ENCODE measurements at places on chromosomes 16 and 17.
A peak's percentile ranks its signal among the peaks of the same experiment; 100 is the strongest.

DNA sequence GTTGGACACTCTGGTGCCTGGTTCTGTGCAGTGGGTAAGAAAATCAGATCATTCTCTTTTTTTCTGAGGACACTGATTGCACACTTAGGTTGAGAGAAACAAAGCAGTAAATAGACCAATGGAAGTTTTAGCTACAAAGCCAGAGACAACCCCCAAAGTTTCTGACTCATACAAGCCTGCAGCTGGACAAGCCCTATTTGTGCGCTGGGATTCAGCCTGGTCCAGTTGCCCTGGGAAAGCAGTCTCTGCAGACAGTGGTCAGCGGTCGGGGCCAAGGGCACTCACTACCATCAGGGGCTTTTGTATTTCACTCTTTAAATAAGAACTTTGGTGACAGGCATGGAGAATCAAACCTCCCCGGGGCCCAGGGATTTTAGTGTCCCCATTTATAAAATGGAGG lies 6.0 kb upstream of the RHBDL3 start:
- no peak for DNase-seq

DNA sequence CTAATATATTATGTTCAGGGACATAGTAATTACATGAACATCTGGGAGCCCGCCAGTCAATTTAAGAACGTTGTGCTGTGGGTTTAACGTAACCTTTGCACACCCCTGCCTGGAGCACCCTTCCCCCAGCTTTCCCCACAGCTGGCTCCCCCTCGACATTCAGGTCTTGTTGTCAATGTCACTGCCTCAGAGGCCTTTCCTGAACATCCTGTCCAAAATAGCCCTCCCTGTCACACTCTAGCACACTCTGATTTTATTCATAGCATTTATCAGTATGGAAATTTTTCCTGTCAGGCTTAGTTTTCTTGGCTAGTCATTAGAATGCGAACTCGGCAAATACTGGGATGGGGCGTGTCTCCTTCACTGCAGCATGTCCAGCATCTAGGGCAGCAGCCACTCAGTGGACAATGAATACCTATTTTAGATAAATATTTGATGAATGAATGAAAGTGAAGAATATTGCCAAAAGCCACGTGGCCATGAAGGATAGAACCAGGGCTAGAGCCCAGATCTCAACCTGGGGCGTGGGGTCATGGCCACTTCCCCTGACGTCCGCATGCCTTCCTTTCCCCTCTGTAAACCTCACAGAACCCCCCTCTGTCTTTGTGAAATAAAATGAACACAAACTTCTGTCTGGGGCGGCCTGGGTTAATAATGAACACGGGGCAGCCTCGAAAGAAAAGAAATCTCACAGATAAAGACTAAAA lies 10.5 kb downstream of the PIK3R6 start:
- DNase-seq = no peak

DNA sequence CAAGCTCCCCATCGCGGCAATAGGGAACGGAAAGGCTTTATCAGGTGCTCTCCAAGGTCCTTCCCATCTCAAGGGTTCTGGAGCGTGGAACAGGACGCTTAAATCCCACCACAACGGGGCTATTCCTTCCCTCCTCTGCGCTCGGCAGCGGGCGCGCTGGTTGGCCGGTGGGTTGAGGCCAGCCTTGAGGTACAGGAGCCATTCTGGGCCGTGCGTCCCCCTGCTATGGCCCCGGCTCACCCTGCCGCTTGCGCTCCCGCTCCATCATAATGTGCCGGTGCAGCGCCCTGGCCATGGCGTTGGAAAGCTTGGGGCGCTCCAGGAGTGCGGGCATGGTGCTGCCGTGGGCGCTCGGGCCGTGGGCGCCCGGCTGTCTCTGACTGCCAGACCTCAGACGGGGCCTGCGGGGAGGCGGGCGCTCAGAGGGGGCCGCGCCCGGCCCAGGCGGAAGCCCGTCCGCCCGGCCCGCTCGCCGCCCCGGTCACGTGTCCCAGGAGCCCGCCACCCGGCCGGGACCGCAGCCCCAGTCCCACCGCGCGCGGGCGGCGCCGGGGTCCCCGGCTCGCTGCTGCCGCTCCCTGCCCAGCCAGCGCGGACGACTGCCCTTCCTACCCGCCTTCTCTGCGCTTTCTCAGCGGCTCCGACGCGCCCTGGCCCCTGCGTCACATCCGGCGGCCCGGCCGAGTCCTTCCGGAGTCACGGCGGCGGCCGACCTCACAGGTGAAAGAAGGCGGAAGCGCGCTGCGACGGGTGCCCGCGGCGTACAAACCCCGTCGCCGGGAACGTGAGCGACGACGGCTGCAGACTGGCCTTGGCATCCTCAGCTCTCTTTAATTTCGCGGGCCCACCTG lies at the start of gene GPS2:
TSS of gene GPS2 (minus strand) at position 642 of the 851 bp plus-strand sequence. CDS start at position 334, 308 bp downstream.
- peak; percentile 93 for DNase-seq

DNA sequence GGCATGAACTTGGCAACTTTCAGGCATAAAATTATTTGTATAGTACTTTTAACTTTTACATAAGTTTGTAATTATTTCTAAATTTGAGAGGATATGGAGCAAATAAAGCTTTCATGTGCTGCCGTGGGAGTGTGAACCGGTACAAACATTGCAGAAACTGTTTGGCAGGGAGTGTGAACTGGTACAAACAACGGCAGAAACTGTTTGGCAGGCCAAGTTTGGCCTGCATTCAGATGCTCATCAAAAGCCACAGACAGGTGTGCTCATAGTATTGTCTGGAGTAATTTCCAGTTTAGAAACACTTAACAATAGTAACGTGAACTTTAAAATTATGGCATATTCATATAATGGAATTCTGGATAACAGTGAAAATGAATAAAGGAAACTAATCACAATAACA lies 73.8 kb upstream of the ATP2A3 start:
- no peak for DNase-seq

- DNase-seq = no peak
Measured at GRCh38 chr16:68069511-68070248, 15.5 kb upstream of the NFATC3 start.

GRCh38 chr16:48605518-48606110 lies 4.4 kb downstream of the N4BP1 start:
- no peak for DNase-seq

DNA sequence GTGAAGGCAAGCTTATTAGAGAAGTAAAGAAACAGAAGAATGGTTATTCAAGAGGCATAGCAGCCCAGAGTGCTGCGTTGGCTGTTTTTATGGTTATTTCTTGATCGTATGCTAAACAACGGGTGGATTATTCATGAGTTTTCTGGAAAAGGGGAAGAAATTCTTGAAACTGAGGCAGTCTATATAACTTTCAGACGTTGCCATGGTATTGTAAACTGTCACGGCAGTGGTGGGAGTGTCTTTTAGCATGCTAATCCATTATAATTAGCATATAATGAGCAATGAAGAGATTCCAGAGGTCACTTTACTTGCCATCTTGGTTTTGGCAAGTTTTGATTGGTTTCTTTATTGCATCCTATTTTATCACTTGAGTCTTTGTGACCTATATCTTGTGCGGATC lies 17.4 kb upstream of the MILR1 start:
- no peak for DNase-seq

DNA sequence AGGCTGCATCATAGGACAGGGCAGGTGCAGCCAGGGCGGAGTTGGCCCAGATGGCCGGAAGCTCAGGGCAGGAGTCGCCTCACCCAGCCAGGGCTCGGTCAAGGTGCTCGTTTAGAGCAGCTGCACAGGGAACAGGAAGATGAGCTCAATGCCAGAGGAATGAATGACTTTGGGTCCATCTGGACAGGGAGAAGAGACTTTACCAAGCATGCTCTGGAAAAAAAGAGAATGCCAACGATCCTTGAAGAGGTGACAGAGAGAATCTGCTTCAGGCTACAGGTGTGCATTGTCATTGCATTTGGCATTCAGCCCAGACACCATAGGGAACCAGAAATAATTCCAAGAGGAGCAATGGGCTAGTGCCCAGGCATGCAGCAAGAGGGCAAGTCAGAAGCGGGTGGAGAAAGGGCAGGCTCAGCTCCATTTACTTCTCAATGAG lies 6.7 kb upstream of the MPP3 start:
- DNase-seq = no peak

DNA sequence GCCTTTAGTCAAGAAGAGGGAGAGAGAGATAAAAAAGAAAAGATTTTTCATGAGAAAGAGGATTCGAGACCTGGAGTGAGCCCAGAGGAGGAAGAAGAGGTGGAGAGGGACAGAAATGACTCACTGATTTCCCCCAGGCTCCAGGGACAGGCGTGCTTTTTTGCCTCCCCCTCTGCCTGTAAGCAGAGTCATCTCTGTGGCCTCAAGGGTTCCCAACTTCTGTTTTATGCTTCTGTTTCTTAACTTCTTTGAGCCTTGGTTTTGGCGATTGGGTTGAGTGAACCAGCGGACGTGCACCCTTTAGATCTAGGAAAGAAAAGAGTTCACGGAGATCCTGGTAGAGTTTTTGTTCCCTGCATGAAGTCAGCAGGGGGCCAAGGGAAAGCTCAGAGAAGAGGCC lies 147.9 kb upstream of the NOL11 start:
- DNase-seq = no peak

DNA sequence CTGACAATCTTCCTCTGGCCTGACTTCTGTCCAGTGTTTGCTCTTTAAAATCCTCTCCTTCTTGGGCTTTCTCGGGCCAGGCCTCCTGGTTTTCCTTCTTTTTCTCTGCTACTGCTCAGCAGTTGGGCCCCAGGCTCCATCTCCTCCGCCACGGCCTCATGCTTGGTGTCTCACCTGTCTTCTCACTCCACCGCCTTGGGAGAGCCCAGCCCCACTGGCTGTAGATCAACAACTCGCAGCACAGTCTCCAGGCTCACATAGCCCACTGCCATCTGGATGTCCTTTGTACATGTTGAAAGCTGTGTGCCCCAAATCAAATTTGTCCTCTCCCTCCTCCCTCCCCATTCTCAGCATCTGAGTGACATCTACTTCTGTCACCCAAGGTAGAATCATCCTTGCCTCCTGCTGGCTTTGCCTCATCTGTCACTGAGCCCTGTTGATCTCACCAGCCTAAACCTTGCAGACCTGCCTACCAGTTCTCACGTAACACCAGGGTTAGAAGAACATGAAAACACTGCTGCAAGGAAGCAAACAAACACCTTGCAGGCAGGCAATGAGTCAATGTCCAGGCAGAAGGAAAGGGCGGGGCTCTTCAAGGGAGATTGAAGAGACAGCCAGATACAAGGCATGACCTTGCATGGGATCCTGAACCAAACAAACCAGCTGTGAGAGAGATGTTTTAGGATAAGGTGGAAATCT lies 103.2 kb upstream of the SMURF2 start:
- DNase-seq = no peak

DNA sequence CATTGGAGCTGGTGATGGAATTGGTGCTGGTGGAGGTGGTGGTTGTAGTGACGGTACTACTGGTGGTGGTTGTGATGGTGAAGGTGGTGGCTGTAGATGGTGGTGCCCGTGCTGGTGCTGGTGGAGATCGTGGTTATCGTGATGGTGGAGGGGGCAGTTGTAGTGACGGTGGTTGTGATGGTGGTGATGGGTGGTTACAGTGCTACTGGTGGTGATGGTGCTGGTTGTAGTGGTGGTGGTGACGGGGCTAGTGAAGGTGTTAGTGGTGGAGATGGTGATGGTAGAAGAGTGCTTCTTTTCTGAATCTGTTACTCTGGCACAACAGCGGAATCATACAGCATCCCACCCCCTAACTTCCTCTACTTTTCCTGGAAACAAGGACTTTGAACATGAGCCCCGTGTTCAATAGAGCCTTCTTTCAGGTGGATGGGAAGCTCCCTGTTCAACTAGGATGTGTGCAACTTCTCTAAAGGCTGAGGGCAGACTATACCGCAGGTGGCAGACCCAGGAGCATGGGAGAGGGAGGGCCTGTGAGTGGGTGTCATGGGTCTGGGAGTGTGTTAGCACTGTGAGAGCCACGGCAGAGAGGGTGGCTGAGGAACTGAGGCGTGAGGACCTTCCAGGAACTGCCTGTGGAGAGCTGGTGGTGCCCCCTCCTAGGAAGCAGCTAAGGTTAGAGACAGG lies 8.2 kb downstream of the TBX21 start:
- DNase-seq = no peak

GRCh38 chr17:69608808-69609472 lies 194.4 kb downstream of the MAP2K6 start:
- no peak for DNase-seq

- DNase-seq = no peak
Measured at GRCh38 chr17:7019839-7020519, 2.9 kb upstream of the BCL6B start.

- no peak for DNase-seq
Measured at GRCh38 chr16:25895380-25895779, 203.6 kb downstream of the HS3ST4 start.

GRCh38 chr16:66714654-66715307 lies 18.2 kb upstream of the CMTM4 start:
- no peak for DNase-seq

GRCh38 chr16:46717692-46718091 lies 28.2 kb downstream of the ORC6 start:
- no peak for DNase-seq

GRCh38 chr17:29126268-29126930 lies 53.8 kb downstream of the MYO18A start:
- DNase-seq = no peak
